Mesenteric fat pad (tissue), 1 donor: ENCODE measurements at places on chromosomes 1 and 21. TPM values are rescaled to one million over a fixed set of nuclear protein-coding genes. Genes with fewer than 3 reads are reported as not detected.
A peak's percentile ranks its signal among the peaks of the same experiment; 100 is the strongest.

The MROH7 gene
- total RNA-seq, result 2.4 TPM

DNA sequence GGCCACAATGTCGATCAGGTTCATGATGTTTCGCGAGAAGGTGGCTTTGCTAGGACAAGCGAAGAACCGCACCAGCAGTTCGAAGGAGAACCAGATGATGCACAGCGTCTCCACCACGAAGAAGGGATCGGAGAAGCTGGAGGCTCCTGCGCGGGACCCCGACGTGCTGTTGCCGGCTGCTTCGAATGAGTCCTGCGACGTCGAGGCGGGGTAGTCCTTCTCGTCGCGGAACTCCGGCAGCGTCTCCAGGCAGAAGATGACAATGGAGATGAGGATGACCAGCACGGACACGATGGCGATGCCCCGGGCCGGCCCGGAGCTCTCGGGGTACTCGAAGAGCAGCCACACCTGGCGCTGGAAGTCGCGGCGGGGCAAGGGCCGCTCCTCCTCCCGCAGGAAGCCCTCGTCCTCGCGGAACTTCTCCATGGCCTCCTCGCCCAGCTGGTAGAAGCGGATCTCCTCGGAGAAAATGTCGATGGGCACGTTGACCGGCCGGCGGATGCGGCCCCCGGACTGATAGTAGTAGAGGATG, 869 bp downstream of the KCNA3 start:
- no peak for DNase-seq

DNA sequence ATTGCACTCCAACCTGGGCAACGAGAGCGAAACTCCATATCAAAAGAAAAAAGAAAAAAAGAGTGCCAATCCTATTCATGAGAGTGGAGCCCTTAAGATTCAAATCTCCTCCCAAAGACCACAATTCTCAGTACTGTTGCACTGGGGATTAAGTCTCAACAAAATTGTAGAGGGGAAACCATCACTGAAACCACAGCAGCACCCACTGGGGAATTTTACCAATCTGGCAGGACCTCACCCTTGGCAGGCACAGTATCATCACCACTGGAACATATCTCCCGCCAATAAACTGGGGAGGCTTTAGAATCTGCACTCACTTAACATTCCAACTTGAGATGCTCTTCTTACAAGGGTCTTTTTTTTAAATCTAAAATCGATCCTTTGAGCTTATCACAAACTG, 41.0 kb downstream of the LRRC40 start:
- no peak for DNase-seq

DNA sequence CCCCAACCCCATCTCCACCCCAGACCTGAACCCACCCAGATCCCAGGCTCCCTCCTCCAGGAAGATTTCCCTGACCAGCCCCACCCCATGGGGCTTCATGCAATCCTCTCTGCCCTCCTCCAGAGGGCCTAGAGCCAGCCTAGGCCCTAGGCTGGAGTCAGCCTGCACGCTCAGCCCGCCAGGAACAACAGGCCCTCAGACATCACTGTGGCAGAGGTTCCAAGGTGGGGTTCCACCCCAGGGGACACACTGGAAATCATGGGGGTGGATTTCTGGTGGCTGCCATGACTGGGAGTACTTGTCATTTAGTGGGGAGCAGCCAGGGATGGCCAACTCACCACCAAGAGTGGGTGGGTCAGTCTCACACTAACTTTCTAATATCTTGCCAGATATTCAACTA, 122.0 kb downstream of the GLIS1 start:
- DNase-seq, result peak; percentile 33

DNA sequence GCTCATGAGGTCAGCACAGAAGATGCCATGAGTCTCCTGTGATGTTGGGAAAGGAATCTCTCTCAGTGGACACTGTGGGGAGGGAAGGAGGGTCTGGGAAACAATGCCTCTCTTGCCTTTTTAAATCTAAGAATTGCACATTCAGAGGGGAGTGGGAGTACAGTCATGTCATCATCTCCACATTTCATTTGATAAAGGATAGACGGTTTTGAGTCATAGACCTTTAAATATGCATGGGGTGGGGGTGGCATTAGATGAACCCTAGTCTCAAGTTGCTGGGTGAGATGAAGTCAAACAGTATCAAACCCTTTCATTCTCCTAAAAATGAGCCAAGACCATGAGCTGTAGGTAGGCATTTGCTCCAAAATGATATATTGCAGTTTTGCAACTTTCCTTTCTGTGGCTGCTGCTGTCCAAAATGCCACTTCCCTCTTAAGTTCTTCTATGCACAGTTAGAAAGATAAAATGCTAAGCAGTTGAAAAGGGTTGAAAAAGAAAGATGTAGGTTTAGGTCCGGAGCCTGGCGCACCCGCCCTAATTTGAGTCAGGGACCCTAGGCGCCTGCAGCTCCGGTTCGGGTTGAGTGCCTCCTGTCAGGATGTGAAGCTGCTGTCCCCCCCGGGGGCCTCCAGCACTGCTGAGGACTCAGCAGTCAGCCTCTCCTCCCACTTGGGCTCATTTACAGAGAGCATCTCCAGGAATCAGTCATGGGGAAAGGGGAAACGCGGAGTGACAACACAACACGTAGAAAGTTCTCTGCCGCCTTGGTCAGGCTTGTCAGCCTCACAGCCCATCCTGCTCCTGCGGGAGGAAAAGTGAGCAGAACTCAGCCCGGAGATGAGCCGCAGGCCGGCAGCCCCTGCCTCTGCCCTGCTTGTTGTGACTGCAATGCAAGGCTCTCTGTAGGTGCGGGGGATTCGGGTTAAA, 479.3 kb upstream of the RUNX1 start:
- DNase-seq, result no peak

DNA sequence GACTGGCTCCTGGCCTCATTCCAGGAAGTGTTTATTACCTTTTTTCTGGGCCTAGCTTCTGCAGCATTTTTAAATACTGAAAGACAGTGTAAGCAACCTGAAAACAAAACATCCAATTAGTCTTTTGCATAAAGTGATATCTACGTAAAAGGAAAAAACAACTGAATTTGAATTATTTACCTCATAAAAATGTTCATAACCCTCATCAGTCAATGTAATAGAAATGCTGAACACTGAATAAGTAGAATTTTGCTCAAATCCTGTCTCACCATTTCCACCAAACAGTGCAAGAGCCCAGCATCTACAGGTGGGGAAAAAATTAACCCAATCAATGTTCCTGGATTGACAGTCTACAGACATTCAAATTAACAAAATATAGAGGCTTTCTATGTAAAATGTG, 64.0 kb downstream of the NRDC start:
- no peak for DNase-seq

GRCh38 chr1:167517535-167518330, 596 bp downstream of the CD247 start:
- DNase-seq, result no peak

DNA sequence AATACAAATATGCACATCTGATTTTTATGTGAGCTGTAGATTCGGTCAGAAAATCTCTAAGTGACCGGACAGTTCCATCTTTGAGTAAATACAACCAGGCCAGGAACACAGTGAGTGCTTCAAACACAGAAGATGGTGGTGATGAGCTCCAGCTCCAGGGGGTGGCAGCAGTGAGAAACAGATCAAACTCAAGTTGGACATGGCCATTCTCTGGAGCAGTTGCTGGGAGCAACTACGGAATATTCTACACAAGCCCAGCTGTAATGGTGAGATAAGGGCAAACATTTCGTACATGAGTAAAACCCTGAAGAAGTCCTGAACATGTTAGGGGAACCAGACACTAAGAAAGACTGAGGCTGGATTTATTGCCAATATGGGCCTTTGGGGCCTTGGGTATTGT, 100.7 kb downstream of the BARHL2 start:
- DNase-seq, result no peak

DNA sequence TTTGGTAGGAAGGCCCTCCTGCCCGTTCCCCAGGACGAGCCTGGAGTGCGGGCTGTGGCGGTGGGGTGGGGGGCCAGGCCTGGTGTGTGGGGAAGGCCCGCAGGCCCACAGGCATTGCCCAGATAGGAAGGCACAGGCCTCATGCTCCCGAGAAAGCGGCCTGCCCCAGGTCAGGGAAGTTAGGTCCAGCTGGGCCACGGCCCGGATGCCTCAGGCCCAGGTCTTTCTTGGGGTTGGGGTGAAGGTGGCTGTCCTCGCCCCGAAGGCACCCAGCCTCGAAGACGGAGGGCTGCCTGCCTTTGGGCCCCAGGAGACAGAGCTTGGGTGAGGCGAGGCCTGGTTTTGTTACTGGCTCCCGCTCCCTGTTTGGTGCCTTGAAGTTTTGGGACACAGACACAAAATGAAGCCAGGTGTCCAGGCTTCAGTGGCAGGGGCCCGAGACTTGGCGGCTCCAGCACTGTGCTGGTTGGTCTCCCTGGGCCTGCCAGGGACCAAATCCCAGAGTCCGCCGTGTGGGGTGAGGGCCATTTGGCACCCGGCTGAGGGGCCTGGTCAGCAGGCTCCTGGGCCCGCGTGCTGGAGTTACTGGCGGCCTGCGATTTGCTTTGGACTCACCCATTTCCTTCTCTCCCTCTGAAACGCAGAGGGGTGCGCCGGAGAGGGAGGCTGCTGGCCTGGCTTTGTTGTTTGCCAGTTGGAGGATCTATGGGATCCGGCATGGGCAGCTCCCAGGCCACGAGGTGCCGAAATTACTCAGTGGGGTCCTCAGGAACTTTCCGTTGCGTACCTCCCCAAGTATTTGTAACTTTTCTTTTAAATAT, 2.0 kb downstream of the SKI start:
- DNase-seq, result no peak

The ATP1A4 gene
- 0.39 TPM for total RNA-seq

The TMIGD3 gene
- total RNA-seq, result 13.7 TPM

The STUM gene
- total RNA-seq, result 1.8 TPM

DNA sequence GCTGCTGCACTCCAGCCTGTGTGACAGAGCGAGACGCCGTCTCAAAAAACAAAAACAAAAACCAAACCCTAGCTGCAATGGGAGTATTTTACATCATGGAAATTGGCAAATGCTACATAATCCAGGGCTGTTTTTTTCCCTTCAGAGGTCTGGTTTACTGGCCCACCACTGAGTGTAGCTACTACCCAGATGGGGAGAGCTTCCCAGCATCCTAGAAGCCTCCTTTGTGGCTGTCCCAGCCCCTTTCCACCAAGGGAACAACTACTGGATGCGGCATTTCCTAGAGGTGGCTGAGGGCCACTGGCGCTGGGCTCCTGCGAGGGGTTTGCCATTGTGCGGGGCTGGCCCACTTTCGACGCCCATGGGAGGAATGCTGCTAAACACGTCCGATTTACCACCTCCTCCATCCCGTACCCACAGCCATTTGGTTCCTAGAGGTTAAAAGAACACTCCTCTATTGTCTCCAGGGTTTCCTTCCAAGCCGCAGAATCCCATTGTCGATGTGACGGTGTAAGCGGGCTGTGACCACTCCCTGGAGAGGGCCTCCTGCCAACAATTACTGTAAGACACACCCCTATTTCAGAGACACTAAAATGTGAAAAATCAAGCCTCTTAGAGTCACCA, 55.4 kb downstream of the RUNX3 start:
- DNase-seq, result peak; percentile 64

The TTF2 gene
- total RNA-seq, result 15.1 TPM

DNA sequence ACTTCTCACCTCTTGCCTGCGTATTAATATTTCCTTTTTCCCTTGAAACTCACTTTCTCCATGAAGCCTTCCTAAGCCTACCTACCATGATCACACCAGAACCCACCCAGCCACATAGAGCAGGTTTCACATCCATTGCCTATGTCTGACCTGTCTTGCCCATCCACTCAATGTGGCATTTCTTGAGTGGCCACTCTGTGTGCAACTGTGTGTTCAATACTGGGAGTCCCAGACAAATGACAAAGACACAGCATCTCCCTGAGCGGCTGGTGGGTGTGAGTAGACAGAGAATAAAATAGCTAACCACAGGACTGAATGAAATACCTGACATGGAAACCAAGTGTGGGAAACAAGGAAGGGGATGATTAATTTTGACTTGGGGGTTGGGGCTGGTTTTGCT, 3.1 kb downstream of the PTGFRN start:
- no peak for DNase-seq

- no peak for DNase-seq
Measured at GRCh38 chr1:175152006-175152652, 40.4 kb downstream of the KIAA0040 start.

The HDGF gene
- total RNA-seq, result 154 TPM

DNA sequence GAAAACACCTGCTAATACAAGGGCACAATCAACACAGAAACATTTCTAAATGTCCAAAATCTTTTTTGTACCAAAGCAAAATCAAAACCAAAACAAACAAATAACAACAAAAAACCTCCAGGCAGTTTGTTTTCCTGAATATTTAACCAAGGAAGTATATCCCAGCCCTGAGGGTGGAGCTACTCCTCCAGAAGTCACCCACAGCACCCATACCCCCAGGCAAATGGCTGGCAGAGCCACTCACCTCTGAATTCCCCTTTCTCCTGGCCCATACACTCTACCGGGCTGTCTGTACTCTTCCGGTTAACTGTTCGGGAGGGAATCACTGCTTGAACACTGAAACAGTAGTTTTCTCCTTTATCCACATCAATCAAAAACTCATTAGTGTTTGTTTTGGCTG, 9.5 kb downstream of the F3 start:
- no peak for DNase-seq

DNA sequence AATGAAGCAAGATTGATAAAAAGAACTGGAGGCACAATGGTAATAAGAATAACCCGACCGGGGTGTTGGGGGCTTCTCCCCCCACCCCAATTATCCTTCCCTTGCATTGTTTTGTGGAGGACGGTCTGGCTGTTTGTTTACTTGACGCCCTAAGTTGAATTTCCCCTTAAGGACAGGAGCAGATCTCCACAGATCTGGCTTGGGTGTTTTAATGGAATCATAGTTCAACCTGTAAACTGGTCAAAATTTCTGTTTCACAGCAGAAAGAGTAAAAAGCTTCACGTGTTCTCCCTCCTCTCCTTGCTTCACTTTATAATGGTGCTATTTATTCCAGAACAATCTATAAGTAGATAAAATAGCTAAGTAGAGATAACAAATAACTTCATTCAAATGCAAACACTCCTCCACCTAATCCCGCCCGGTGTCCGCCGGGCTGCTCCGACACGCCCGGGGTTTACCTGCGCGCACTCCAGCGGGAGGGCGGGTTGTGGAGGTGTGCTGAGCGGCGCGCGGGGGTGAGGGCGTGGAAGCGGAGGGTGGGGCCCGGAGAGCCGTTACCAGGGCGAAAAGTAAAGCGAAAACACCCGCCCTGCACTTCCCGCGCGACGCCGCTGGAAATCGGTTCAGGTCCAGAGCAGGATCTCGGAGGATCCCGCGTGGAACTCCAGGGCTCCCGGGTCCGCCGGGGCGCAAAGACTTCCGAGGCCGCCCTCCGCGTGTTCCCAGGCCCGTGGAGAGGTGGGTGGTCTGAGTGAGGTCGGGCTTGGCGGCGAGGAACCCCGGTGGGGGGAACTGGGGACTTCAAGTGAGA, 2.0 kb upstream of the ATF3 start:
- DNase-seq, result no peak

GRCh38 chr1:95127380-95127779, 10.2 kb downstream of the TLCD4 start:
- DNase-seq, result no peak

- no peak for DNase-seq
Measured at GRCh38 chr1:13623021-13623637, 39.5 kb downstream of the PDPN start.
